H1 (cell line): ENCODE measurements at places on chromosomes 2 and 18.
A peak's percentile ranks its signal among the peaks of the same experiment; 100 is the strongest.

- no peak for DNase-seq
These were observed 31.0 kb upstream of the WDSUB1 start for GRCh38 chr2:159317392-159318088.

DNA sequence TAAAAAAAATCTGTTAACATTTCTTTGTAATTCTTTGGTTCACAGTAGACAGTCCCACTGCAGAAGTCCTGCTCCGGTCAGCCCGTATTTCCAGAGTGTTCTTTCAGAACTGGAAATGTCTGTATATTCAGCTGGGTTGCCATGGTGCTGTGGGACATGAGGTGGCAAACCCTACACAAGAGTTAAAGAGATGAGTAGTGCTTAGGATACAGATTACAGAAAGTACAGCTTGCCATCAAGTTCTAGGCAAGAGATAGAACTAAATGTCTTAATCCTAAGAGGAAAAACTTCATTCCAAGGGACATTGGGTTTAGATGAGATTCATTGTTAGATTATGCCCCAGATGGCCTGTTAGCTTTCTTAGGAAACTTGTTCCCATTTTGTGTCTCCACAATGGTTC lies 60.1 kb downstream of the FMNL2 start:
- no peak for DNase-seq

- no peak for DNase-seq
These were observed 41.7 kb upstream of the MALL start for GRCh38 chr2:110157153-110157793.

GRCh38 chr2:195411219-195411687 lies 245.8 kb upstream of the SLC39A10 start:
- no peak for DNase-seq

- DNase-seq = no peak
These were observed 1.6 kb downstream of the TMEM177 start for GRCh38 chr2:119680457-119681202.

DNA sequence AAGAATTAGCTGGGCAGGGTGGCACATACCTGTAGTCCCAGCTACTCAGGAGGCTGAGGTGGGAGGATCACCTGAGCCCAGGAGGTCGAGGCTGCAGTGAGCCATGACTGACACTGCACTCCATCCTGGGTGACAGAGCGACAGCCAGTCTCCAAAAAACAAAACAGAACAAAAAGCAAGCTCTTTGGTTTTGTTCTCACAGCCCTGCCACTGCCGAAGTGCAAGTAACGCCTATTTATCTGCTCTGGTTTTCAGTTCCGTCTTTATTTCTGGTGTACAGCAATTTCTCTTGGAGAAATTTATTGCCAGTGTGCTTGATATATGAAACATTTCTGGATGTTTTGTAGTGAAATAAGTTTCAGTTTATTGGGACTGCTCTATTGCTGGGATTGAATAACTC lies 61.9 kb downstream of the RAB10 start:
- DNase-seq = no peak

- DNase-seq = peak; percentile 73
These were observed 142.6 kb downstream of the MEIS1 start for GRCh38 chr2:66577321-66578053.
